Daoy (cell line): ENCODE measurements at places on chromosomes 5 and 9.

GRCh38 chr9:89165341-89165740 lies 13.3 kb downstream of the SHC3 start:
- DNase-seq, result no peak

DNA sequence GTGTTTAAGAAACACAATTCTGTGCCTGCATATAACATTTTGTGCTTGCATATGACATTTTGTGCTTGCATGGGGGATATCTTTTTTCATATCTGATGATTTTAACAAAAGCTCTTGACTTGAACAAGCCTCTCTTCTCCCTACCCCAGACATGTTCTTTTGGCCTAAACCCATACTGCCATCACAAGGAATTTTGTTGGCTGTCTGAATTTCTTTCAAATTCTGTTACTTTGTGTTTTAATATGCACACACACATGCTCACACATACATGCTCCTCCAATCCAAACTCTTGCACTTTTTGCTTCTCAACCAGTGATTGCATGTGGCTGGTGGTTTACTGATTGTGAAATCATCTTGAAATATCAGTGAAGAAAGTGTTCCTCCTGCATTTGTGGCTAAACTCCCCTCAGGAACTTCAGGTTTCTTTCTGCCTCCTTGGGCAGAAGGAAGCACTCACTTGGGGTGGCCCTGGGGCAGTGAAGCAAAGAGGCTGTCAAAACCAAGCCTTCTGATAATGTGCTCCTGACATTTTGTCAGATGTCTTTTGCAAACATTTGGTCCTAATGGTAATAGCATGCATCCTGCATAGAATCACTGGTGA lies 377.2 kb upstream of the KLF4 start:
- no peak for DNase-seq

DNA sequence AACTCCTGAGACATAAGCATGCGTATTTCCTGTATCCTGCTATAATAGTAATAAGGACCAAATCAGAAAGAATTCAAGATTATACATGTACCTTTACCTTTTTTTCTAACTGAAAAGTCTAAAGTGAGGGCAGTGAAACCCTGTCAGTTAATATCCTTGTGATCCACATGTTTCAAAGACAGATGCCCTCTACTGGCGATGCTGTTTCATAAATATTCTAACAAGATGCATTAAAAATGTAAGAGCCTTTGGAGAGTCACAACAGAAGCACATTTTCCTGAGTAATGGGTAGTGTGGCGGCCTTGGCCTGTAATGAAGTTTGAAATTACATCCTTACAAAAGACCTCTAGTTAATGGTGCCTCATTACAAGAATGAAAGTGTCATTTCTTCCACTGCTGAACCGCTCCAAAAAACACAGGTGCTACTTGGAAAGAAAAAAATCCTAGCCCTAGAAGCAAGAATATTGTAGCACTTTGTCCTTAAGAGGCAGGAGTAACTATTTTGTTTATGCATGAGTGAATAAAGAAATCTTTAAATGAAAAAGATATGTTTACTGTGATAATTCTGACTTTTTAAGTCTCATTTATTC lies 232.6 kb downstream of the EPB41L4A start:
- DNase-seq, result peak; percentile 41

- DNase-seq, result no peak
These were observed 54.3 kb upstream of the ANKRD33B start for GRCh38 chr5:10509575-10509974.

DNA sequence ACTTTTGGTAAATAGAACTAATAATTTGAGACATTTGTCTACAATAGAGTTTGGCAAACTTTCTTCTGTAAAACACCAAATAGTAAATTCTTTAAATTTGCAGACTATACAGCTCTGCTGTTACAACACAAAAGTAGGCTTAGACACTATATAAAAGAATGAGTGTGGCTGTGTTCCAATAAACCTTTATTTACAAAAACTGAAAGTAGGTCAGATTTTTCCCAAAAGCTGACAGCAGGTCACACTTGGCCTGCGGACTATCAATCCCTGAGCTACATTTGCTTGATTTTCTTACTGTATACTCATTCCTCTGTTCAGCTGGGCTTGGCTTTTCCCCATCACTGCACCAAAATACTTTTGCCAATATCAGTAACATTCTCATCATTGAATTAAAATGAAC lies 189.4 kb downstream of the COMMD10 start:
- DNase-seq, result no peak

DNA sequence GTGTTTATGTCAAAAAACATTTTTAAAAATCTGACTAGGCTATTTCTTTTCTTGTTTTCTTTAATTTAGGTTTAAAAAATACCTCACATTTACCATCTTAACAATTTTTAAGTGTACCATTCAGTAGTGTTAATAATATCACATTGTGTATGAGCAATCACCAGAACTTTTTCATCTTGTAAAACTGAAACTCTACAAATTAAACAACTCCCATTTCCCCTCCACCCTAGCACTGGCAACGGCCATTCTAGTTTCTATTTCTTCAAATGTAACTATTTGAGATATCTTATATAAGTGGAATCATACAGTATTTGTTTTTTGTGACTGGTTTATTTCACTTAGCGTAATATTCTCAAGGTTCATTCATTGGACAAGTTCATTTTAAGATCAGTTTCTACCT lies 27.7 kb downstream of the PLCXD3 start:
- DNase-seq, result no peak

DNA sequence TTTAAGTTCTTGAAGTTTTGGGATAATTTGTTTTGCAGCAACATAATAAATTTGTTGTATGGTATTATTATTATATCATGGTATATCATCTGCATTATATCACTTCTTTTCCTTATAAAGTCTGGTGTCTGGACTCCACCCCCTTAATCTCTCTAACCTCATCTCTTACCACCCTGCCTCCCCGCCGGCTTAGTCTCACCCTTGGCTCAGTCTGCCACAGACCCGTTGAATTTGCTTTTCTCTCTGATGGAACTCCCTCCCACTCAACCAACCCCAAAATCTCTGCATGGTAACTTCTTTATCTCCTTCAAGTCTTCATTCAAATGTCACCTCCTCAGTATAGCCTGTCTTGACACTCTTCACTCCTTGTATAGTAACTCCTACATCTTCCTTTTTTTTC lies 29.6 kb upstream of the MATR3 start:
- DNase-seq, result no peak

DNA sequence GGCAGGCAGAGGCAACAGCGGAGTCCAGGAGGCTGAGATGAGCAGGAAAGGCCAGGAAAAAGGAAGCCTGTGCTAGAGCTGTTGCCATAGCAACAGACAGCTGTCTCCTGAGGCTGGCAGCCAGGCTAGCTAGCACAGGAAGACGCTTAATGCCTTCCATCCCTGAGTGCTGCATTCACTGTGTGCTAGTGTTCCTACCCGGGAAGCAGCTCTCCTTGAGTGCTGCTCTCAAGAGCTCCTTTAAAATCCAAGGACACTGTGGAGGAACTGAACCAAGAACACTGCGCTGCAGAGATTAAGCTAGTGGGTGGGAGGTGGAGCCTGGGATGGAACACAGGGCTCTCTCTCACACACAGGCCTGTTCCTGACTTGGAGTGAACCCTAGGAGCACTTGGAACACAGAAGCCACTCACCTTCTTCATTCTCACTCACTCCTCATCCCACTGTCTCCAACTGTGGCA lies 53.5 kb upstream of the IL7R start:
- peak; percentile 54 for DNase-seq

DNA sequence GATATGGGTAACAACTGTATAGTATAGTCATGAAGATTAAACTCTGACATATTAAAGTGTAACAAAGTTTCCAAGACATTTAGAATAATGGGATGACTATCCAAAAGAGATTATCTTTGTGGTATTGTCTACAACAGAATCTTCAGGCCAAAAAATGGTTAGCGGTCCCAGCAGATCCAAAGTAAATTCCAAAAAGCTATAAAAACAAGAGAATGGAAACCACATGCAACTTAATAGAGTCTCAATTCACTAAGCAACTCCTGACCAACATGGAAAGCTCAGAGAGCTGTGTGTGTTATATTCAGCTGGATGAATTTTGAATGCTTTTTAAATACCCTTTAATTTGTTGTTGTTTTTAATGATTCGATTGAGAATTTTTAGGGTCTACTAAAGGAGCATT lies 688.2 kb downstream of the CETN3 start:
- no peak for DNase-seq

DNA sequence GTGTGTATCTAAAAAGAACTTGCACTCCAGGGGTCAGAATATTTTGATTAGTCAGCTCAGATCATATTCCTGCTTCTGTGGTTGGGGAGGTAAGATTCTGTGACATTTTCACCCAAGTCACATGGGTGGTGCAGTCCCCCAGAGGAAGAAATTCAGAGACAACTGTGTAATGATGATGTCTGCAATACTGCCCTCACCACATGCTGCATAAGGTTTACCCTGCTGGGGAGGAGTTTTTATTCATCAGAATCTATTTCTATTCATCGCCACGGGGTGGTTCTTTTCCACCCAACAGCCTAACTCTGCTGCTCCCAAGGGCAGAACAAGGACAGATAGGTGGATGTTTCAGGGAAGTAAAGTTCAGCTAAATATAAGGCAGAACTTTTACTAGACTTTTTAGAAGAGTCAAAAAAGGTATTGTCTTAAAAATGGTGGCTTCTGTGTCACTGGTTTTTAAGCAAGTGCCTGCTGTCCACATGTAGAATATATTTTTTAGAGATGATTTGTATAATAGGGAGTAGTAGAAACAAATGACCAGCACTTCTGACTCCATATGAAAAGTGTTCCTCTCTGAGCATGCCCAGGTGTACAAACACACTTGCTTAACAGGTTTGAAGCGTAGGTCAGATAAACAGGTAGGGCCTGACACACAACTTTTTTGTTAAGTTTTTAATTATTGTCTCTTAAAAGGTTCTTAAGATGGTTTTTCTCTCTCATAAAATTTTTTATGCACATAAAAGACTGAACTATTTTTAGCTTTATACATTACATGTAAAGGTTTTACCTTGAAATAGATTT lies 352.7 kb downstream of the LRRC70 start:
- no peak for DNase-seq

DNA sequence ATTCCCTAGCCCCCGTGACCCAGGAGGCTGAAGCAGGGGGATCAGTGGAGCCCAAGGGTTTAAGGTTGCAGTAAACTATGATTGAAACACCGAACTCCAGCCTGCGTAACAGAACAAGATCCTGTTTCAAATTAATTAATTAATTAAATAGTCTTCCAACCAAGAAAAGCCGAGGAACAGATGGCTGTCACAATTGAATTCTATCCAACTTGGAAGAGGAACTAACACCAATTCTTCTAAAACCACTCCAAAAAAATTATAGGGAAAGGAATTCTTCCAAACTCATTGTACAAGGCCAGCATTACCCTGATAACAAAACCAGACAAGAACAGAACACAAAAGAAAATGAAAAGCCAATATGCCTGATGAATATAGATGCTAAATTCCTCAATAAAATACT lies 43.4 kb upstream of the RGS7BP start:
- DNase-seq, result no peak

- DNase-seq, result no peak
These were observed 23.0 kb downstream of the GLIS3 start for GRCh38 chr9:4276856-4277255.

- DNase-seq, result no peak
These were observed 18.1 kb downstream of the FYB1 start for GRCh38 chr5:39201160-39201780.
